ENCODE measurements at places on chromosomes 1 and 21.

DNA sequence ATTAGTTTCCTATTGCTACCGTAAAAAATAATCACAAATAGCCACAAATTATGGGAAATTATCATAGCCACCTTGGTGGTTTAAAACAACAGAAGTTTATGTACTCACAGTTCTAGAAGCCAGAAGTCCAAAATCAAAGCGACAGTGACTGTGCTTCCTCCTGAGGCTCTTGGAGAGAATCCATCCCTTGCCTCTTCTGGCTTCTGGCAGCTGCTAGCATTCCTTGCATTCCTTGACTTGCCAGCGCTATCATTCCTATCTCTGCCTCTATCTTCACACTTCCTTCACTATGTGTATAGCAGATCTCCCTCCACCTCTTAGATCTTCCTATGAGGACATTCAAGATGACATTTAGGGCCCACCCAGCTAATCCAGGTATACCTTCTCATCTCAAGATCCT, 180.1 kb upstream of the USP25 start:
- no peak for DNase-seq

DNA sequence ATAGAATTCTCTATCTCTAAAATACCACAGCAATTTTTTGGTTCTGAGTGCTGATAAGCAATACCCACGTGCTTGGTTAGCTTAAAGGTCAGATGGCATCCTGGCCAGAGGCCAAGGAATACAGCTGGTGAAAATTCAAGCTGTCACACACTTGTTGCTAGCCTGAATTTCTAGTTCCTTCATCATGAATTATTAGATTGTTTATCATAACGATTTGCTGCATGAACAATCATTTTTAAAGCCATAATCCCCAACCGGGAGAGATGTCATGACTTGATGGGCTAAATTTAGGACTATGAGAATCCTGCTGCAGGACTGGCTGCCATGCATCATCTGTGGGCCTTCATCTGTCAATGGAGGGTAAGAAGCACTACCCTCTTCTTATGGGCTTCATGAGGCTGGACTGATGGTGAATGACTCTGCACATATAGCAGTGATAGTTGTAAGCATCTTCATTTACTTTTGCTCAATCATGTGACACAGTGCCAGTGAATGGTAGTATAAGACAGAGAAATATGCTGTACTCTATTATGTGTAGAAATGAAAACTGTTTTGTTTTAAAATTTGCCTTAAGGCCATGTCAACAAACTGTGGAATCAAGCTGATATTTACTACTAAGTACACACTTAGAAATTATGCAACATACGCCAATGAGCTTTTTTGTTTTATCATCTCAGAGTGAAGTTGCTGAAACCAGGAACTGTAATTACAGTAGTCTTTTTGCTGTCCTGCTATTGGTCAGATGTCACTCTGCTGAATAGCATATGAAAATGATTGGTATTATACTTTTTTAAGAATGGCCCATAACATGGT, 80.5 kb upstream of the RALGPS2 start:
- DNase-seq: no peak

GRCh38 chr1:88936223-88936523, 44.8 kb upstream of the GTF2B start:
- DNase-seq: no peak

DNA sequence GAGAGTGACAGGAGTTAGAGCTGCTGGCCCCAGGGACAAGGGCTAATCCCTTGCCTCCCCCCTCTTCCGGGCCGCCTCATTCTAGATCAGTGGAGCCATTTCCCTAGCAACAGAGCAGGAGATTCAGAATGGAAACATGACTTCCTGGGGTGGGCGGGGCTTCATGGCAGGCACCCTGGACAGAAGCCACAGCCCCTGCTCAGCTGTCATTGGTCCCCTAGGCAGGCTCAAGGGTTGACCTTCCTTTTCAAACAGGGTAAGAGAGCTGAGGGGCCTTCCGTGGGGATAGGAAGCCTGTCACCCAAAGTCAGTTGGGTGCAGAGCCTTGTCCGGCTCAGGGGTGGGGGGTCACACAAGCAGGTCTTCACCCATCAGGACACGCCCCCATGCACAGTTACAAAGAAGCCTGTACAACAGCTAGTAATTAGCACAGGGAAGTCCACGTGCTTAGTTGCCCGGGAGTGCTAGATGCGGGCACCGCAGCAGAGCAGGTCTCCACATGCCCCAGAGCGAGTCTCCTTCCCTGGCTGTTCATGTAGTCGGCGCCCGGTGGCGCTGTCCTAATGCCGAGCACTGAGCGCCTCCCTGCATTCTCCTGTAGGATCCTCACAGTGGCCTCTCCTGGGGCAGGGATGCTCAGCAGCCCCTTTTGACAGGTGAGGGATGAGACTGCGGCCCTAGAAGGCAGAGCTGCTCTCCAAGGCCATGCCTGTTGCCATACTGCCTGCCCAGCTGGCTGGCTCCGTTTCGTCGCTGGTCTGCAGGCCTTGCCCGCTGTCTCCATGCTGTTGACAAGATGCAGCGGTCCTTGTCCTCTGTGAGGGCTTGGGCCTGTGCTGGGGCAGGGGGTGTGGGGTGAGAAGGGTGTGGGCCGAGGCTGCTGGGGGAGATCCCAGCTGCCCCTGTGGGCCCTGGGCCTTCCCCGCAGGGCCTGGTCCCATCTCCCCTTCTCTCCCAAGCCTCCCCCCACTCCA, 5.1 kb downstream of the TMEM201 start:
- DNase-seq: peak; percentile 78

Data from CMK (cell line).